ENCODE measurements at places on chromosomes 11 and 22. TPM values are rescaled to one million over a fixed set of nuclear protein-coding genes. Genes with fewer than 3 reads are reported as not detected.
A peak's percentile ranks its signal among the peaks of the same experiment; 100 is the strongest.

GRCh38 chr22:35521358-35522224 is 19.0 kb upstream of the RASD2 start:
- no peaks in the 10 kb centered on the region for H3K27me3 ChIP-seq
- no peak for DNase-seq
- H3K36me3 ChIP-seq = no peaks in the 10 kb centered on the region
- H3K4me3 ChIP-seq = no peak overlapping the region

- DNase-seq = no peak
- H3K36me3 ChIP-seq = no peaks in the 10 kb centered on the region
- H3K27me3 ChIP-seq = peaks cover 62% of the 10 kb centered on the region
- no peak overlapping the region for H3K4me3 ChIP-seq
Observed at GRCh38 chr11:14248580-14248981, 110.4 kb downstream of the RRAS2 start.

DNA sequence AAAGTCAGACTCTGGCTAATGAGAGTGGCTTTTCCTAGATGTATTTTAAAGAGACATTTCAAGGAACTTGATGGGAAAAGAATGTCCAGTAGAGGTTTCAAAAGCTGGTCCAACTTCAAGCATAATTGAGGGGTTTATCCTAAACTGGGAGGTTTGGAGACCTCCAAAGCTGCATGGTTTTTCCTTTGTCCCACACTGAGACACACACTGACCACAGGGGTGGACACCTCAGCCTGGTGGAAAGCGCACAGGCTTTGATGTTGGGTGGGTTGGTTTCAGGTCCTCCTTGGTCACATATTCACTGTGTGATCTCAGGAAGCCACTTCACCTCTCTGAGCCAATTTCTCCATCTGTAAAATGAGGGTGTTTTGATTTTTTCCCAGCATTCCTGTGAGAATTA is 4.0 kb downstream of the SPON1 start:
- no peak overlapping the region for H3K27ac ChIP-seq
- peaks cover 89% of the 10 kb centered on the region for H3K27me3 ChIP-seq
- H3K36me3 ChIP-seq = no peaks in the 10 kb centered on the region
- H3K4me3 ChIP-seq = no peak overlapping the region
- DNase-seq = no peak

GRCh38 chr22:39616051-39616450 is 45.5 kb downstream of the CACNA1I start:
- H3K27ac ChIP-seq = no peak overlapping the region
- no peaks in the 10 kb centered on the region for H3K36me3 ChIP-seq
- no peak for DNase-seq
- H3K27me3 ChIP-seq = peaks cover 70% of the 10 kb centered on the region
- H3K4me1 ChIP-seq = no peaks in the 10 kb centered on the region

GRCh38 chr11:119573858-119574257 is 150.9 kb upstream of the THY1 start:
- no peak overlapping the region for H3K4me3 ChIP-seq
- H3K27me3 ChIP-seq = peaks cover 13% of the 10 kb centered on the region
- H3K36me3 ChIP-seq = no peaks in the 10 kb centered on the region
- DNase-seq = no peak
- H3K27ac ChIP-seq = no peak overlapping the region

GRCh38 chr11:65574811-65575567 is 864 bp upstream of the EHBP1L1 start:
- peaks cover 40% of the 10 kb centered on the region for H3K4me1 ChIP-seq
- peak overlapping the region; percentile 97 for H3K4me3 ChIP-seq

GRCh38 chr22:22462813-22463567 is 45.6 kb downstream of the ZNF280B start:
- peaks cover 3% of the 10 kb centered on the region for H3K4me1 ChIP-seq
- H3K27ac ChIP-seq = no peak overlapping the region
- peak; percentile 21 for DNase-seq
- H3K27me3 ChIP-seq = peaks cover 43% of the 10 kb centered on the region

DNA sequence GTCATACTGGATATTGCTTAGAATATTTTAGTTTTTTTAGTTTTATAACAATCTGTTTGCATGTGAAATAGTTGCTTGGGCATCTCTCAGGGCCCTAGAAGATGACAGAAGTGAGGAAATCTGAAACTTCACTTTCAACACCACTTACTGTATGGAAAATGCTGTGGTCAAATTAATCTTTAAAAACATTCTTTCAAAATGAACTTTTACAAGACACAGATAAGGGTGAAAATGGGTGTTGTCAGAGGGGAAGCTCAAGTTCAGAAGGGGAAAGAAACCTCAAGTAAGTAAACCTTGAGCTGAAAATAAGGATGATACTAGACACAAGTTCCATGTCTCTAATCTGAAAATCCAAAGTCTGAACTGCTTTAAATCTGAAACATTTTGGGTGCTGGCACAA is 1840.1 kb upstream of the RAG2 start:
- no peaks in the 10 kb centered on the region for H3K4me1 ChIP-seq
- no peak overlapping the region for H3K27ac ChIP-seq
- DNase-seq = no peak
- no peaks in the 10 kb centered on the region for H3K36me3 ChIP-seq
- no peaks in the 10 kb centered on the region for H3K27me3 ChIP-seq

- peak; percentile 80 for DNase-seq
- no peaks in the 10 kb centered on the region for H3K27me3 ChIP-seq
- H3K27ac ChIP-seq = no peak overlapping the region
- peaks cover 12% of the 10 kb centered on the region for H3K4me1 ChIP-seq
- peaks cover 39% of the 10 kb centered on the region for H3K36me3 ChIP-seq
- no peak overlapping the region for H3K4me3 ChIP-seq
Observed at GRCh38 chr11:74037309-74037708, 28.4 kb upstream of the UCP3 start.

GRCh38 chr11:118313242-118313641 is 8.7 kb downstream of the CD3E start:
- H3K27ac ChIP-seq = no peak overlapping the region
- peaks cover 17% of the 10 kb centered on the region for H3K27me3 ChIP-seq
- no peak for DNase-seq
- H3K4me3 ChIP-seq = no peak overlapping the region
- peaks cover 13% of the 10 kb centered on the region for H3K4me1 ChIP-seq

GRCh38 chr11:106585061-106585460 is 433.2 kb downstream of the GUCY1A2 start:
- DNase-seq = peak; percentile 39
- H3K36me3 ChIP-seq = no peaks in the 10 kb centered on the region
- H3K27ac ChIP-seq = no peak overlapping the region
- H3K4me1 ChIP-seq = no peaks in the 10 kb centered on the region

- no peaks in the 10 kb centered on the region for H3K36me3 ChIP-seq
- H3K27me3 ChIP-seq = peaks cover 75% of the 10 kb centered on the region
- no peaks in the 10 kb centered on the region for H3K4me1 ChIP-seq
- H3K27ac ChIP-seq = no peak overlapping the region
- DNase-seq = no peak
- H3K4me3 ChIP-seq = no peak overlapping the region
Observed at GRCh38 chr11:124592627-124593026, 18.6 kb upstream of the PANX3 start.

GRCh38 chr11:57116654-57117053 is 65.1 kb upstream of the LRRC55 start:
- no peaks in the 10 kb centered on the region for H3K27me3 ChIP-seq
- no peak overlapping the region for H3K27ac ChIP-seq
- no peaks in the 10 kb centered on the region for H3K36me3 ChIP-seq

GRCh38 chr11:12841946-12842630 is 167.0 kb upstream of the RASSF10 start:
- no peaks in the 10 kb centered on the region for H3K27me3 ChIP-seq
- peaks cover 7% of the 10 kb centered on the region for H3K36me3 ChIP-seq
- peak; percentile 62 for DNase-seq
- H3K4me1 ChIP-seq = peaks cover 47% of the 10 kb centered on the region

DNA sequence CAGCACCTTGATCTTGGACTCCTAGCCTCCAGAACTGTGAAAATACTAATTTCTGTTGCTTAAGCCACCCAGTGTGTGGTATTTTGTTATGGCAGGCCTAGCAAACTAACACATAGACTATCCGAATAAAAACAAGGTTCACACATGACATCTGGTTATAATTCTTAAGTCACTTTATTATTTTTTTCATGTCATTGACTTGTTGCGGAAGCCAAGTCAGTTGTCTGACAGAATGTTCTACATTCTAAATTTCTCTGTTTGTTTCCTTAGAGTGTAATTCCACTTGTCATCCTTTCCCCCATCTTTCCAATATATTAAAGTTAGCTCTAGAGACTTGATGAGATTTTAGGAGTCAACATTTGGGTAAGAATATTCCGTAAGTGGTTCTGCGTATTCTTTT is 40.6 kb downstream of the RAB30 start:
- H3K27me3 ChIP-seq = no peaks in the 10 kb centered on the region
- no peak overlapping the region for H3K4me3 ChIP-seq
- H3K36me3 ChIP-seq = no peaks in the 10 kb centered on the region
- peaks cover 22% of the 10 kb centered on the region for H3K4me1 ChIP-seq

- H3K27me3 ChIP-seq = peaks cover 24% of the 10 kb centered on the region
- no peaks in the 10 kb centered on the region for H3K36me3 ChIP-seq
- H3K27ac ChIP-seq = no peak overlapping the region
- H3K4me1 ChIP-seq = no peaks in the 10 kb centered on the region
- no peak for DNase-seq
Observed at GRCh38 chr11:13486926-13487660, 8.7 kb downstream of the PTH start.

DNA sequence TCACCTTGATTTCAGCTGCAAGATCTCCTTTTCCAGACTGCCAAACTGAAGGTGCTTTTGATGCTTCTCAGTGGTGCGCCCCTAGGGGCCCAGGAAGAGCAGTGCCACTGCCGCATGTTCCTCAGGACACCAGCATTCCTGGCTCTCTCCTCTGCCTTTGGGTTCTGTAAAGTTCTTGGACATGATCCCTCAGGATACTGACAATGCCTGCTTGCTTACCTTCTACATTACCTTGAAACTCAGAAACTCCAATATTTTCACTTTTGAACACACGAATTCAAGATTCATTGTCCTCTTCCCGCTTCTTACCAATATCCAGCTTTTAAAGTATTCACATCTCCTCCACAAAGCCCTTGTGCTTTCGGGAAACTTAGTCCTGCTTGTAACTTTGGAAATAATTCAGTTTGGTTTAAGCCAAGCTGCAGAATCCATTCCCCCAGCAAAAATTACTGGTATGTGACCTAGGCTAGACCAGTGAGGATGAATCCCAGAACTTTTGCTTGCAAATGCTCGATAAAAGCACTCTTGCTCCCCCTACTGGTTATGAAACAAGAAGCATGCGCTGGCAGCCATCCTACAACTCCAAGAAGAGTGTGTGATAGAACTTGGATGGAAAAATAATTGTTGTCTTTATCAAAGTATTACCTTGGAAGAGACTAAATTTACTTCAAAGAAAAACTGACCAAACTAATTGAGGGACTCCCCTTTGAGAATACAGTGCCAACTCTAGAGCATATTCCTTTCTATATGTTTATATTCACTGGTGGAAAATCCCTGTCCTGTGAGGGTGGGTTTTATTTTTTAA is 16.5 kb upstream of the OR5B21 start:
- peaks cover 5% of the 10 kb centered on the region for H3K27me3 ChIP-seq
- H3K36me3 ChIP-seq = peaks cover 17% of the 10 kb centered on the region
- H3K4me3 ChIP-seq = no peak overlapping the region

GRCh38 chr11:109960831-109961230 is 132.4 kb upstream of the ZC3H12C start:
- peak; percentile 38 for DNase-seq
- no peaks in the 10 kb centered on the region for H3K27me3 ChIP-seq
- no peak overlapping the region for H3K27ac ChIP-seq

GRCh38 chr11:98659431-98659830 is 361.3 kb upstream of the CNTN5 start:
- H3K4me1 ChIP-seq = no peaks in the 10 kb centered on the region
- no peak overlapping the region for H3K27ac ChIP-seq
- H3K4me3 ChIP-seq = no peak overlapping the region
- H3K27me3 ChIP-seq = no peaks in the 10 kb centered on the region
- no peak for DNase-seq

DNA sequence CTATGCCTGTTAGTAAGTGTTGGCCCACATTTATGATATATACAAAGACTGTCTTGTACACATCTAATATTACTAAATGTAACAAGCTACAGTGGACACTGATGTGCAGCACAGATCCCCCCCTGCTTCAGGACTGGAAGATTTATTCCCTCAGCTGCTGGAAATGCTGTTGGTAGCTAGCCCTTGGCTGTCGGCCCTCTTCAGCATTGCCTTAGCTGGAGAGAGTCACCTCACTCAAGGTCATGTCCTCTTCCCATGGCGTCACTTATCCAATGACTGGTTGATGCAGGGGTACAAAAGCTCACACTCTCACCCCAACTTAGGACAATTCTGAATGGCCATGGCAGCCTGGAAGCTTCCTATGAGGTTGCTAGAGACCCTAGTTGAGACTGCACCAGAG is 312.7 kb downstream of the SOX6 start:
- H3K36me3 ChIP-seq = no peaks in the 10 kb centered on the region
- no peak for DNase-seq
- no peaks in the 10 kb centered on the region for H3K27me3 ChIP-seq
- no peak overlapping the region for H3K4me3 ChIP-seq
- H3K4me1 ChIP-seq = no peaks in the 10 kb centered on the region

- H3K27ac ChIP-seq = peak overlapping the region; percentile 98
- no peaks in the 10 kb centered on the region for H3K27me3 ChIP-seq
- H3K4me1 ChIP-seq = peaks cover 13% of the 10 kb centered on the region
- H3K4me3 ChIP-seq = peak overlapping the region; percentile 98
- peaks cover 41% of the 10 kb centered on the region for H3K36me3 ChIP-seq
Observed at GRCh38 chr22:17629173-17629489, 582 bp upstream of the ATP6V1E1 start.

- H3K4me3 ChIP-seq = peak overlapping the region; percentile 75
- H3K36me3 ChIP-seq = no peaks in the 10 kb centered on the region
- peak overlapping the region; percentile 59 for H3K27ac ChIP-seq
- DNase-seq = peak; percentile 12
- peaks cover 11% of the 10 kb centered on the region for H3K4me1 ChIP-seq
Observed at GRCh38 chr11:68120273-68121066, 718 bp downstream of the CHKA start.

Gene OR56A1
- total RNA-seq = not detected

Gene TRIM51
- total RNA-seq = not detected

Gene PTGDR2
- total RNA-seq = not detected

Gene C11orf86
- not detected for total RNA-seq

Gene CCDC89
- not detected for total RNA-seq

Gene SSH3
- 38.0 TPM for total RNA-seq

Gene CDHR5
- total RNA-seq = not detected

Gene OR9G4
- total RNA-seq = not detected

Gene TNNI2
- 43.3 TPM for total RNA-seq

Gene BCR
- 62.2 TPM for total RNA-seq

Gene KRTAP5-2
- not detected for total RNA-seq

Measured in MCF 10A (cell line).